SK-N-SH treated with all-trans-retinoic acid at 6 μM for 48 hours (cell line): ENCODE measurements at places on chromosomes 6 and 20.

- ATAC-seq = no peak
Observed at GRCh38 chr6:35199866-35200265, 13.9 kb upstream of the SCUBE3 start.

DNA sequence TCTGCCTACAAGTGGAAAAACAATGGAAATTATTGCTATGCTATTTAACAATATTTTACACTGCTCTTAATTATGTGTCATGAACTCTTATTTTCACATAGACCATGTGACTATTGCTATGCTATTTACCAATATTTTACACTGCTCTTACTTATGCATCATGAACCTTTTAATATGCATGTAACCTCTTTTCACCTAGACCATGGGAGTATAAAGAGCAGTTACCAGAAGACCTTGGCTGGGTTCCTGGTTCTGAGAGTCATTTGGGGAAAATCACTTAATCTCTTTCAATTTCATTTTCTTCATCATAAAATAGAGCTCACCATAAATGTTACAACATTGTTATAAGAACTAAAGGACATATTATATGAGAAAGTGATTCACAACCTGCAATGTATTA is 223.8 kb upstream of the RNF217 start:
- ATAC-seq = no peak

DNA sequence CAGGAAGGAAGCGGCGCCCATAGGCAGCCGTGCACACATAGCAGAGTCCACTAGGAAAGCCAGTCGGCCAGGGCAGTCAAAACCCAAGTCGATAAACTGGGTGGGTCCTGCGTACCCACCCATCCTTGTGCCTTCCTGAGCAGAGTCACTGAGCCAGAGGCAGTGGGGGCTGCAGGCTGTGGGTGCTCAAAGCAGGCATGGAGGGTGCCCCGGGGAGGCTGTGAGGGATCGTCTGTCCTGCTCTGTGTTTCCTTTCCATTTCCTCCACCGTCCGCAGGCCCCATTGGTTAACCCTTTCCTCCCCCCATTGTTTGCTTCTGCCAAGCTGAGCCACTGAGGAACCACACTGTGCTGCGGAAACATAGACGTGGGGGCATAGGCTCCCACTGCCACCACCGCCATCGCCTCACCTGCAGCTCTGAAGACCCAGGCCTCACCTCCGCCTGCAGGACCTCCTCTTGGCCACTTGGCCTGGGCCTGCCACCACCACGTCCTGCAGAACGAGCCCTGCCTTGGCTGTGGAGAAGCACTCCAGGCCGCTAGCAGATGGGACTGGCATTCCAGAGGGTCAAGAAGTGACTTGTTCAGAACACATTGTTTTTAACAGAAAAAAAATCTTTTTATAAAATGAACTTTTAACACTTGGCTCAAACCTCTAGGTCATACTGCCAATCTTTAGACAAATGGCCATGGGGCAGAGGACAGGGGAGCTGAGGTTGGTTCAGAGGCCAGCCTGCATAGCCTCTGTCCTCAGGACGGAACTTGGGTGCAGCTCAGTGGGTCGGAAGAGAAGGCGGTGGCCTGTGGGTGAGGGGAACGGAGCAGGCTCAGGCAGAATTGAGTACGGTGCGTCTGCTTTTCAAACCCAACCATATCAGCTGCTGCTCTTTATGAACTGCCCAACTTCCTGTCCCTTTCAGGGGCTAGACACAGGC is 52.6 kb downstream of the TCP11 start:
- no peak for ATAC-seq

DNA sequence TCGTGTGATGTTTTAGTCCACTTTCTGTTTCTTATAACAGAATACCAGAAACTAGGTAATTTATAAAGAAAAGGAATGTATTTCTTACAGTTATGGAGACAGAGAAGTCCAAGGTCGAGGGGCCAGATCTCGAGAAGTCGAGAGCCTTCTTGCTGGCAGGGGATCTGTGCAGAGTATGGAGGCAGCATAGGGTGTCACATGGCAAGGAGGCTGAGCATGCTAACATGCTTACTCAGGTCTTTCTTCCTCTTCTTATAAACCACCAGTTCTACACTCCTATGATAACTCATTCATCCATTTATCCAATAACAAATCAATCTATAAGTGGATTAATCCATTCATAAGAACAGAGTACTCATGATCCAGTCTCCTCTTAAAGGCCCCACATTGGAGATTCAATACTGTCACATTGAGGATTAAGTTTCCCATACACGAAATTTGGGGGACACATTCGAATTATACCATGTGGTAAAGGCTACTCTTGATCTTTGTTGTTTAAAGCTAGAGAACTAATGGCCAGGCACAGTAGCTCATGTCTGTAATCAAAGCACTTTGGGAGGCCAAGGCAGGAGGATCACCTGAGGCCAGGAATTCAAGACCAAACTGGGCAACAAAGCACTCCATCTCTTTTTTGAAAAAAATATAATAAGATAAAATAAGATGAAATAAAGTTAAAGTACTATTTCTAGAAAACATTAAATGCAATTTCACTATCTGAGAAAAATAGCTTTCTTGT is 2.1 kb downstream of the GOPC start:
- ATAC-seq = no peak

GRCh38 chr6:81749707-81750106 is 2.8 kb downstream of the TENT5A start:
- no peak for ATAC-seq

DNA sequence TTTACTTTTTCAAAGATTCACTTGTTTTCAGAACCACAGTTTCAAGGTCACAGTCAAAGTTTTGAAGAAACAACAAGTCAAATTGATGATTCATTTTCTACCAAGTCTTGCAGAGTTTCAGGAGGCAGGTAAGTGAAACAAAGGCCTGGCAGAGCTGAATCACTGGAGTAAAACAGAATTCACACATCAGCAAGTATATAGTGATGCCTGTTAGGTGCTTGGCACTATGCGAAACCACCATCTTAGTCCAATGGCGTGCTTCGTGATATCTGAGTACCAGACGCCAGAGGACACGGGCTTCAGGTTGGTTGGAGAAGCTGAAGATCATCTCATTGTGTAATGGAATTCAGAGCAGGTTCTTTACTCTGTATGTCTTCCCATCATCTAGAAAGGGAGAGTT is 75.9 kb downstream of the RTN4IP1 start:
- no peak for ATAC-seq

DNA sequence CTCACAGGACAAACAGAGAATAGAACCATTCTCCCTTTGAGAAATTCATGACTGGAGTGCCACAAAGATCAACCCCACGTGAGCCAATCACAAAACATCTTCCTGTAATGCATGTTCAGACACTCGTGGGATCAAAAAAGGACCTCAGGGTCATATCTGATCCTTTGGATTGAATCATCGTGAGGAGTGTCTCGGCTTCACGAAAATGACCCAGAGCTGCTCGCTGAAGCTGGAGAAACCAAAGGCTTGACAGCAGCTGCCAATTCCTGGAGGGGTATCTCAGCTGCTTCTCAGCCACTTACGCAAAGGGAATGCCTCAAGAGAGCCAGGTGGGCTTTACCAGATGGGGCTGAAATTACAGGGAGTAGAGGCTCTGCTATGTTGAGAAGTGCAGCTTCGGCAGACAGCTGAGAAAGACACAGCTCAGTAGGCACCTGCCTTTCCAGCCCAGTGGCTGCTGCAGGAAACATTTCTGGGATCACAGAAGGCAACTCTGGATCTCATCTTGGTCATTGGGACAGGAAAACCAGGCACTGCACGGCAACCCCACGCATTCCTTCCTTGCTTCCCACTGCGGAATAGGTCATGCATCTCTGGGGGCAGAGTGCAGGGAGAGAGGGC is 813.1 kb downstream of the KIF16B start:
- ATAC-seq = no peak

DNA sequence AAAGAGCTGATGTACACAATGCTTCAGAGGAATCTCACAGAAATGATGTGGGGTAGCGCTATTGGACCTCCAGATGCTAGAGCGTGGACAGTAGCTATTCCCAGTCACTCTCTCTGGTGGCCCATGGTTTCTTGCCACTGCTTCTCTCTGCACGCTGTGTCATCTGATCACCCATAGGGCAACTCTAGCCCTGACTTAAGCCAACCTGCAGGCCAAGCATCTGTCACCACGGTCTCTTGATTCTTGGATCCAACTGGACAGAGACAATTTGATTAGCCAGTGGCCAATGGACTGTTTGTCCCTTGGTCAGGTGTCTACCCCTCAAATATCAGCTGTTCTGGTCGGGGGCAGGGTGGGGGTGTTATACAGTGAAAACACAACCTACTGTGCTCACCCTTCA is 42.4 kb upstream of the TRAF3IP2 start:
- no peak for ATAC-seq

DNA sequence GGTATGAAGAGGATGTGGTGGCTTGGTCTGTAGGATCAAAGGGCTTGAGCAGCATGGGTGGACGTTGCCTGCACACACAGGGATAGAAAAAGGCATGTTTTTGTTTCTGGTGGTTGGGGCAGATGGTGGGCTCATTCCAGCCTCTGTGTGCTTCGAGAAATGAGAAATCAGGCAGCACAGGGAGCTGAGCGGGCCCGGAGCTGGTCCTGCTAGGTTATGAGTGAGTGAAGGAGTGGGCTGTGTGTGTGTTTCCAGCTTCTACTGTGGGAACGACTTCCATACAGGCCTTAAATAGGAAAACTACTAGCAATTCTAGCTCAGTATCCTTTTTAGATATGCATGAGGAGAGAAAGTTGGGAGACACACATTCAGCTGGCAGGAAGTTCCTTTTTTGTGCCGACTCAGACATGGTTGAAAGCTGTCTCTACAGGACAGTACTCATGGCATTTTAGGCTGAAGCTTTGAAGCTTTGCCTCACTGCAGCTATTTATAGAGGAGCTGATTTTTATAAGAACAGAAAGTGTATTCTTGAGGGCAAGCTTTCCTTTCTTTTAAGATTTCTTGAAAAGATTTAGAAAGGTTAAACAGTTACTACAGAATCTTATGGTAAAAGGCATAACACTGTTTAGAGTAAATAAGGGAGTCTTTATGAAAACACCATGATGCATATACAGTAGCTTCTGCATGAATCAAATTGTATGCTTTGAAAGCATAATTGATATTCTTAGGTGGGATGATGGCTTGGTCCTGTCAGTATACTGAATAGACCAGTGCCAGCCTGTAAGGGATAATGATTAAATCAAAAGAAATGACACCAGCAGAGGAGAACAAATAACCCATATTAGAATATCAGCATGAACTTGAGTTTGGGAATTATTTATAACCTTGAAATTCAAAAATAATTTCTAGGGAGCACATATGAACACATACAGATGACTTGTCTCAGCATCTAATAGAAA is 104.0 kb upstream of the MAN1A1 start:
- ATAC-seq = no peak

DNA sequence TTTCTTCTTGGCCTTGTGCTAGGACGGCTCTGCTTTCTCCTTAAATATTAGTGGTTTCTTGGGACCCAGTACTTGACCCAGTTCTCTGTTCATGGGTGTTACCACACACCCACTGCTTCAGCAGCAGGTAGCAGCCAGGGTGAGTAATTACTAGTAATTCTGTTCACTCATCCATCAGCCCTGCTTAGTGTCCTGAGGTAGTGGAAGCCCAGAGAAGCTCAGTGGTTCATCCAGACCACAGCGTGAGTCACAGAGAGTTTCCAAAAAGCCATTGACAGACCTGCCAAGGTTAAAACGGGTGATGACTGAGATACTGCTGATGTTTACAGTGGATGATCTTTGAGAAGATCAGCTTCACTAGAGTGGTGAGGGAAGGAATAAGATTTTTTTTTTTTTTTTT is 51.7 kb upstream of the HINT3 start:
- ATAC-seq = no peak
